ENCODE measurements at places on chromosomes 4 and X. TPM values are rescaled to one million over a fixed set of nuclear protein-coding genes. Genes with fewer than 3 reads are reported as not detected.

DNA sequence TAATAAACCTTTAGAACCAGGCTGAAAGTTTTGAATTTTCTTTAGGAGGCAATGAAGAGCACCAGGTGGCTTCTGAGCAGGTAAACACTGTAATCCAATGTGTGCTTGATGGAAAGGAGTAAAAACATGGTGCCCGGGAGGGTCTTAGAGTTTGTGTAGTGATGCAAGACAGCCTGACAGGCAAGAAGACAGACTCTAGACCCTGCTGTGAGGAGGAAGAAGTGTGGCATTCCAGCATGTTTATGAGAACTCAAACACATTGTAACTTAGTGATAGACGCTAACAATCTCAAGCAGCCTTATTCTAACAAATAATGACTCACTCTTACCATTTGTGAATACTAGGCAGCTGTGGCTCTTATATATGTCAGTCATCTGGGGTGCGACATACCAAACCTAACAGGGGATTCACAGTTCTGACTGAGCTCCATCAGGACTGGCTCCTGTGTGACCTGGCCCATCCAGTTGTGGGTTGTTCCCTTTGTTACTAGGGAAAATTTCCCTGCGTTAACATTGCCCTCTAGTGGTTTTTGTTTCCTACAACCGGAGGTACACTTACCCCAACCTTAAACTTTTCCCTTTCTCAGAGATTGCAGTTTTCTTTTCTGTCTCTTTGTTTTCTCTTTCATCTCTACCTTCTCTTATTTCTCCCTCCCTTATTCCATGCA is 53.8 kb downstream of the VSIG4 start:
- no peak for DNase-seq

Gene SMIM43
- not detected for total RNA-seq

- DNase-seq, result no peak
Observed at GRCh38 chr4:62394766-62395165, 1194.6 kb downstream of the ADGRL3 start.

GRCh38 chrX:38277802-38278201 is 49.5 kb downstream of the RPGR start:
- no peak for DNase-seq

Gene ARMCX5
- total RNA-seq, result 6.7 TPM

- no peak for DNase-seq
Observed at GRCh38 chrX:45761920-45762319, 561.2 kb upstream of the DIPK2B start.
